ENCODE measurements at places on chromosomes 12 and 14.

DNA sequence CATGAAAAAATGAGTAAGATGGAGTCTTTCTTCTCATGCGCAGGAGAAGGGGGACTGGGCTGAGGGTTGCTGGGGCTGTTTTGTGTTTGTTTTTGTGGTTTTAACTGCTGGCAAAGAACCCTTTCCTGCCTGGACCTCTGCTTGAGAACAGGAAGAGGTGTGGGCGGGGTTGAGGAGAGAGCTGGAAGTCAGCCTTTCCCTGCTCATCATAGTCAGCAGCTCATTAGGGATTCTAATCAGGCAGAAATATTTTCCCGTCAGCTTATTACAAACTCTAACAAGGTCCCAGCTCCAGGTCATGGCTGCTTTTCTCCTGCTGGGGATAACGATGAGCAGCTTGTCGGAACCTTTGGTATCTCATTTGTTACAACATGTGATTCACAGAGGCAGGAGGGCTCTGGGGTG lies 185.0 kb upstream of the NRXN3 start:
- no peak for DNase-seq

DNA sequence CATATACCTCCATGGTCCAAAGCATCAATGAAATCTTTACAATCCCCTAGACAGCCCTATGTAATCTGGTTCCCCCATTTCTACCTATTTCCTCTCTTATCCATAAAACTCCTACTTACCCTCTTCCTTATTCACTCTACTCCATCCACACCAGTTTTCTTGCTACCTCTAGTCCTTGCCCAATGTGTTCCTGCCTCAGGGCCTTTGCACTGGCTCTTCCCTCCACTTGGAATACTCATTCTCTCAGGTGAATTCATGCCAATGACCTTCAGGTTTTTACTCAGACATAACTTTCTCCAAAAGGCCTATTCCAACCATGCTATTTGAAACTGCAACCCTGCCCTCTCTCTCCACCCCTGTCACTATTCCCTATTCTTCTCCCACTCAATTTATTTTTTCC lies 138.7 kb upstream of the KRR1 start:
- no peak for DNase-seq

GRCh38 chr14:102893452-102893851 lies 29.0 kb upstream of the AMN start:
- no peak for DNase-seq

GRCh38 chr12:65972149-65972548 lies 147.9 kb downstream of the HMGA2 start:
- no peak for DNase-seq
